ENCODE measurements at places on chromosomes 7 and 10.
A peak's percentile ranks its signal among the peaks of the same experiment; 100 is the strongest.

- DNase-seq = no peak
These were observed 27.9 kb downstream of the ZNF783 start for GRCh38 chr7:149289856-149290255.

- no peak for DNase-seq
These were observed 605.3 kb upstream of the FOXK1 start for GRCh38 chr7:4076701-4077294.

DNA sequence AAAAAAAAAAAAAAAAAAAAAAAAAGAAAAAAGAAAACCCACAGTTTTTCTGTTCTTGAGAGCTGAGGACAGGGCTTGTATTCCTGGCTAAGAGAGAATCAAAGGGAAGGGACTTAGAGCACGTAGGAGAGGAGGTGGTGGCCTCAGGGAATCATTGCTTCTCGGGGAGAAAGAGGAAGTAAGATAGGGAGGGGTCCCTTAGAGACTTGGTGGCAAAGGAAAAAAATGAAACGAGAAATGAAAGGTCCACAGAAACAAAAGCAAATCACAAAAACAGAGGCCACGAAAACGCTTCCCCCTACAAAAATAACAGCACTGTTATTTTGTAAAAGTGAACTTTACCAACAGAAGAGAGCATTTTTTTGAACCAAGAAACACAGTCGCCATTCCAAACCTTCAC is 323.1 kb upstream of the GALNT17 start:
- no peak for DNase-seq

DNA sequence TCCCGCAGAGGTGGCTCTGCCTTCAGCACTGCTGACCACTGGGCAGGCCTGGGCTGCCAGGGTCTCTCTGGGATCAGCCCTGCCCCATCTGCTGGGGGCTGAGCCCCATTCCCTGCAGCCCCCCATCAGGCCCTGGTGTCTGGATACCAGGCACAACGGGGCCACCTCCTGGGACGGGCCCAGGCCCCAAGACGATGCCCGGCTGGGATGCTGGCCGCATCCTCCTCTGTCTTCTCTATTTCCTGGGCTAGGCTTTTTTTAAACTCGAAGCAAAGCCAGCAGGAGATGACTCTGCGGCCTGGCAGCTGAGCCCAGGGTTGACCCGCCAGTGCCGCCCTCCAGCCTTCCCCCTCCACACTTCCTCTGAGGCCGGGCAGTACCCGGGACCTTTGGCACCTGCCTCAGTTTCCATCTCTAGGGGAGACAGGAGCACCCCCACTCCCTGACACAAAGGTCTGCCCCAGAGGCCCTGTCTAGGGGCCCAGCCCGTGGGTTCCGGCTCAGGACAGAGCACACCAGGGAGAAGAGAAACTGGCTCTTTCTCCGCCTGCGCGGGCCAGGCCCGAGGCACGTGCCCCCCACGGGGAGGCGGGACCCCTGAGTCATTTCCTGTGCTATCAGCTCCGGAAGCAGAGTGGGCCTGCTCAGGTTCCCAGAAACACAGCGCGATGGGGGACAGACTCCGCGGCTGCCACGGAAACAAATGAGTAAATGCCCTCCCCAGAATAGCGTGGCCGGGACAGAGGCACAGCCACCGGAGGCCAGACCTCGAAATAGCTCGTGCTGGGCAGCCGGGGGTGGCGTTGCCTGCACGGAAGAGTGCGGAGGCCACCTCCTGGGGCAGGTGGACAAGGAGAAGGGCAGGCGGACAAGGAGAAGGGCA is 84.6 kb upstream of the PDGFA start:
- DNase-seq = no peak

- peak; percentile 34 for DNase-seq
These were observed 78.0 kb downstream of the SAMD9 start for GRCh38 chr7:93039786-93040185.

- DNase-seq = no peak
These were observed 55.5 kb upstream of the LHFPL3 start for GRCh38 chr7:104272767-104273384.

- no peak for DNase-seq
These were observed 690.9 kb downstream of the NXPH1 start for GRCh38 chr7:9124320-9124719.

- no peak for DNase-seq
These were observed 194.7 kb downstream of the BUB3 start for GRCh38 chr10:123348691-123349572.

- no peak for DNase-seq
These were observed 68.6 kb downstream of the JAZF1 start for GRCh38 chr7:28112012-28112411.

- no peak for DNase-seq
These were observed 82.8 kb upstream of the VIPR2 start for GRCh38 chr7:159227433-159227832.

Data from SJCRH30 (cell line).